Renal cortical epithelial cell (primary cell): ENCODE measurements at places on chromosomes 7 and 10.
A peak's percentile ranks its signal among the peaks of the same experiment; 100 is the strongest.

DNA sequence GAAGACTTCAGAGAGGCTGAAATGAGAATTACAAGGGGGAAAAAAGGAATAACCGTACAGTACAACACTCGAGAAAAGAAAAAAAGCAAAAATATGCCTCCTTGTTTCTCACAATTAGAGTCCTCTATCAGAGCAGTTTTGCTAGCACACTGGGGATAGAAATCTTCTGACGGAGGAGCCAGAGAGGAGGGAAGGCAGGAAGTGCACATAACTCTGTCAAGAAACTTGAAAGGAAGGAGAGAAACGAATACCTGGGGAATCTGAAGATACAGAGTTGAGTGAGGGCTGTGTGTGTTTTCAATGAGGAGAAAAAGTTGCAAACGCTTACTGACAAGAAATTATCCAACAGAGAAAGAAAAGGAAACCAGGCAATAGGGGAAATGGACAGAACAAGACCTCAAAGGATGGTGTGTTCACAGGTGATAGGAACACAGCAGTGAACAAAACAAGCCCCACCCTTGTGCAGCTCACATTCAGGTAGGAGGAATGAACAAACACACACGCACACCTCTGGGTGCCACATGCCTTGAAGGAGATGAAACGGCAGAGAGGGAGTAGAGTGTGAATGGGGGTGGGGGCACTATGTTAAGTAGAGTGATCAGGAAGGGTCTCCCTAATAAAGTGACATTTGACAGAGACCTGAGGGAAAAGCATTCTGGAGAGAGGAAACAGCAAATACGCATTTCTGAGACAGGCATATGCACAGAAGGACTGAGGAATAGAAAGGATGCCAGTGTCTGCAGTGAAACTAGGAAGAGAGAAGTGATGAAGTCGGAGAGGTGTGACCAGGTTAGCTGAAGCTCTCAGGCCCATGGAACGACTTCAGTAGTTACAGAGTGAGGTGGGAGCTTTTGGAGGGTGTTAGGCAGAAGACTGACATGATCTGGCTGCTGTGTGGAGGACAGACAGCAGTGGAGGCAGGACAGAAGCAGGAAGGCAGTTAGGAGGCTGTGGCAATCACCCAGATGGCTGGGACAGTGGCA, 46.7 kb upstream of the SPOCK2 start:
- DNase-seq, result no peak

- no peak for DNase-seq
Observed at GRCh38 chr7:1361756-1362125, 97.5 kb downstream of the MICALL2 start.

DNA sequence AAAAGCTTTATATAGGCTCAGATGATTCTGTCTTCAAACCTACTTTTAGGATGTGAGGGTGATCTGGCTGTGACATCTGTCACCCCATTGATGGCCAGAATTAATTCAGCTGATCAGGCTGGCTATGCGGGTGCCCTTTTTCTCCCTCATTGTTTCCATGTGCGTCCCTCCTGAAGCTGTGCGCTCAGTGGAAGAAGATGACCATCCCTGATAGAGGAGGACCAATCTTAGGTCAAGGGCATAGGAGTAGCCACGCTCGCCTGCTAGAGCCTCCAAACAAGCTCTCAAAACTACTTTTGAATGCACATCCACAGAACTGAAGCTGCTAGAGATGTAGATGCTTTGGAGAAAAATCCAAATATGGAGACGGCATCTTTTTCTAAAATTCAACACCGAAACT, 48.7 kb downstream of the MYPN start:
- no peak for DNase-seq

DNA sequence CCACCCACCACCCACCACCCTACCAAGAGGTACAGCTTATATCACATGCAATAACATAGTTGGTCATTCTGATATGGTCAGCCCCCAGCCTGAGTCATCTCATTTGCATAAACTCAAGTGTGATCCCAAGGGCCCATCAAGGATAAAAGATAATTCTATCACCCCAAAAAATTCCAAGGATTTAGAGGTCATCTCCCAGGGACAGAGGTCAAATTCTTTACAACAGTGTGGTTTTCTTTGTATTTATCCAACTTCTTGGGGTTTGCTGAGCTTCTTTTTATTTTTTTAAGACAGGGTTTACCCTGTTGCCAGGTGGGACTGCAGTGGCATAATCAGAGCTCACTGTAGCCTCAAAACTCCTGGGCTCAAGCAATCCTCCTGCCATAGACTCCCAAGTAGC, 9.4 kb upstream of the GTPBP10 start:
- DNase-seq, result peak; percentile 26

DNA sequence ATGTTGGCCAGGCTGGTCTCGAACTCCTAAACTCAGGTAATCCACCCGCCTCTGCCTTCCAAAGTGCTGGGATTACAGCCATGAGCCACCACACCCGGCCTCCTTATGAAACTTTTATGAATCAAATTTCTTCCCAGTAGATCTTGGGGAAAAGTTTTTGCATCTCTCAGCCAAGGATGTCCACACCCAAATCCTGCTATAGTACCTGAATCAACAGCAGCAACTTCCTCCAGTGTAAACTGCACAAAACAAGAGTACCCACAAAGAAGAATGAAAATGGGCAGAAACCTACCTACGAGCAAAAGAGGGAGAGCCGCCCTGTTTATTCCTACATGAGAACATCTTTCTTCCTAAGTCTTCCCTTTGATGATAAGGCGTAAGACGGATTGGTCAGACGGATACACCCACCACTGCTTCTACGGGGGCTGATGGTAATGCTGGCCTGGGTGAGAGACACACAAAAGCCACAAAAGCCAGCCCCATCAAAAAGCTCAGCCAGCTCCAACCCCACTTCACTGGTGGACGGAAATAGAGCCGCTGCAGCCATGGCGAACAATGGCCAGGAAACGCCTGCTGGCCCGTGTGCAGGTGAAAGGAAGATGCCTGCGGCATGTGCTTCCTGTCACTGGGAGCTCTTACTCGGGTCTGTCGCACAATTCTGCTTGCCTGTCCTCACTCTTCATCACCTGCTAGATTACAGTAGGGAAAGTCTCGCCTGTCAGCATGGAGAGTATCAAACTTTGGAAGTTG, 10.4 kb downstream of the JCAD start:
- no peak for DNase-seq

DNA sequence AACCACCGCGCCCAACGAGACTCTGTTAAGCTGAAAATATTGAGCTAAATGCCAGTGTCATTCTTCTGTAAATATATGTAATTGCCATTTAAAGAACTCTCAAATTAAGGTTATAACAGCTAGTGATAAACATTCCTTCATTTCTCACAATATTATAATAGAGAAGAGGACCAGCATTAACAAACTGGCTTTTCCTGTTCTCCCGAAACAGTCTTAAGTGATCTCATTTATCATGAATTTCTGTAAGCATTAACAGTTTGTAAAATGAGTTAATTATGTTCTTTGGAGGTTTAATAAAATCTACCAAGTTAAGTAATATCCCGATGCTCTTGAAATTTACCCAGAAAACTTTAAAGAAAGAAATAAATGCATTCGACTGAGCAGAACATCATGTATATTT, 352.8 kb downstream of the KCNMA1 start:
- no peak for DNase-seq

DNA sequence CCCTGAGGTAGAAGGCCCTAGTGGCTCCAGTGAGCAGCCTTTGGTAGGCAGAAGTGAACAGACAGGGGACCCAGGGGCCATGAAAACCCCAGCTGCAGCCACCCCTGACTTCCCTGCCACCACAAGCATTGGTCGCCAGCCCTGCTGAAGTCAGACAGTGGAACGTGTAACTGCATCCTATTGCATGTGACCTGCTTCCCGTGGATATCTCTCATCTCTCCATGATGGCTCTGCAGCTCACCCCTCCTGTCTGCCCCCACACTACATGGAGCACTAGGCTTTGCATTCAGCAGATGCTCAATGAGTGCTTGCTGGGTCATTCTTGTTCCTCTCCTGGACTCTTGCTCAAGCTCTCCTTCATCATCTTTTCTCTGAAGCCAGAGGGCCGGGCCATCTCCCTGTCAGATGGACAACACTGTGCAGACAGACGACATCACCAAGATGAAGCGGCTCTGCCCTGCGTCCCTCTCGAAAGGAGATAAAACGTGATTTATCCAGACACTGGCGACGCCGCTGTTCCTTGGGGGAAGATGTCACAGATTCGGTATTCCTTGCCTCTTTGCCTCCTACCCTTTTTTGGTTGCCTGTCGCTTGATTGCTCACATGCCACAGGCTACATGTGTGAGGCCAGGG, 117.5 kb downstream of the SH3PXD2A start:
- DNase-seq, result no peak

DNA sequence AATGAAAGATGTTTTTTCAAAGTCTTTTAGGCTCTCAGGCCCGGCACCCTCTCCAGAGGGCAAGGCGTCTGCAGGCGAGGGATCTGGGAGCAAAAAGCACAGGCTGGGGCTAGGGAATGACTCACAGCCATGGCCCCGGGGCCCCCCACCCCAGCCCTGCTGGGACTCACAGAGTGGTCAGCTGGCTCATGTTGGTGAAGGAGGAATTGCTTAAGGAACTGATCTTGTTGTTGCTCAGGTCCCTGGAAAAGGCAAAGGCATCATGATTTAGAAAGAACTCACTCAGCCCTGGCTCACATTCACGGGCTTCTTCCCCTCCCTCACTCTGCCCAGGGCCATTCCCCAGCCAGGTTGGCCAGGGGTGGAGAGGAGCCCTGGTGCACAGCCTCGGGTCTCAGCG, 151.5 kb downstream of the SLIT1 start:
- no peak for DNase-seq

GRCh38 chr10:108567899-108568752, 1355.2 kb downstream of the XPNPEP1 start:
- no peak for DNase-seq

GRCh38 chr7:100837099-100837836, 9.9 kb upstream of the EPHB4 start:
- peak; percentile 73 for DNase-seq

GRCh38 chr7:149202831-149203231, 7.5 kb downstream of the ZNF282 start:
- no peak for DNase-seq

DNA sequence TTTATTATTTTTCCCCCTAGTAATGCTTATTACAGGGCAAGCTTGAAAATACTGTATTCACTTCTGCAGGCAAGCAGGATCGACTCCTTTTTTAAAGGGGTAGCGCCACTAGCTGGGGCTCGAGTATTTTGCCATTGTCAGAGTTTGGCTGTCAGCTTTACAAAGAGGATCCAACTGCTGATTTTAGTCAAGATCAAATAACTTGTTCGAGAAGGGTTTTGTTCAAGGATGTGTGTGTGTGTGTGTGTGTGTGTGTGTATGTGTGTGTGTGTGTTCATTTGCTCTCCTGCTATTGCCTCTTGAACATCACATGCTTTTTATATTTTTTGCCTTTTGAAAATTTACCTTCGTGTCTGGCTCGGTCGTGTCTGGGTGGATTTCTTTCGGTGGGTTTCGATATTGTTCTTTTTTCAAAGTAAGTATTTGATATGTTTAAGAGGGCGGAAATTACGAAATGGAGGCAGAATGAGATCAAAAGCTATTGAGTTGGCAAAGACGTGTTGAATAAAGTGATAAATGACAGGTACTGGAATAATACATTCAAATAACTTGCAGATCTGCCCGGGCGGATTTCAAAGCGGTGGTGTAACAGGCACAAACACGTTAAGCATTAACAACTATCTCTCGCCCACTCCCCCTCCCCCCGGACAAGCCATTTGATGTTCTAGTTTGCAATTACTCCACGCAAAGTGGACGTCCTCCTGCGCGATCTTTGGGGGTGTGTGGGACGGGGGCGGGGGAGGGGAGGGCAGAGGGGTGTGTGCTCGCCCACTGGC, 1.1 kb downstream of the ARID5B start:
- DNase-seq, result peak; percentile 73

GRCh38 chr7:151709141-151710038, 167.5 kb downstream of the PRKAG2 start:
- DNase-seq, result no peak

GRCh38 chr7:5187605-5188004, 2.4 kb upstream of the WIPI2 start:
- no peak for DNase-seq

- DNase-seq, result no peak
Observed at GRCh38 chr10:131177431-131178327, 133.8 kb downstream of the TCERG1L start.

- no peak for DNase-seq
Observed at GRCh38 chr10:103021150-103021899, 103.2 kb downstream of the CNNM2 start.
